ENCODE measurements at places on chromosomes 2 and 18. TPM values are rescaled to one million over a fixed set of nuclear protein-coding genes. Genes with fewer than 3 reads are reported as not detected.

DNA sequence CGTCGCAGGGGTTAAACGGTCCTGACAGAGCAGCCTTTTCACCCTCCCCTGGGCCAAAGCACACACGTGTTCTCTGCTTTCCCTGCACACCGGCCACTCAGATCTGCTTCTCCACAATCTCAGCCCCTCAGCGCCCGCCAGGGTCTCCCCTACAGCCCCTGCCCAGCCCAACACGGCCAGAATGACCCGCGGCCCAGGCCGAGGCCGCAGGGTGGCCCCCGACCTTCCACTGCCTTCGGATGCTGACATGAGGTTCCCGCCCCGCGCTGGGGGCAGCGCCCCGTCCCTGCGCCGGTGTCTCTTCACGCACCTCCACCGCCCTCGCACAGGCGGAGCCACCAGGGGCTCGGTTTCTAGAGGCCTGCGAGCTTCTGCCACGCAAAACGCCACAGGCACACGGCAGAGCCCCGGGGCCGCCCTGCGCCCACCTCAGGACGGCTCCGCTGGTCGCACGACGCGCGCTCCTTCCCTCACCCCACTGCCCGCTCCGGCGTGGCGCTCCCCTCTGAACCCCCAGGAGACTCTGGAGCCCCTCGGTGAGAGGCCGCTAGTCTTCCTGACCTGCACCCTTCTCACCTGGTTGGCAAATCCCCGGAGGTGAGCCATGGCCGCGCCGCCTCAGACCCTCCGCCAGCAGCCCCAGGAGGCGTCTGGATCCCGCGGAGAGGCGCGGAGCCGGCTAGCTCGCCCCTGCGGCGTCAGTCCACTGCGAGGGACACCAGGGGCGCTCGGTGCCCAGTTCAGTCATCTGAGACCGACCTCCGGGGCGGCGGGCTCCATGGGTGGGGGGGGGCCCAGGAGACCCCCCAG, 749 bp downstream of the STK25 start:
- peak; percentile 62 for DNase-seq

- DNase-seq: no peak
Measured at GRCh38 chr2:237691029-237691907, 63.9 kb downstream of the LRRFIP1 start.

- DNase-seq: peak; percentile 41
Measured at GRCh38 chr2:20609349-20609994, 41.4 kb downstream of the HS1BP3 start.

DNA sequence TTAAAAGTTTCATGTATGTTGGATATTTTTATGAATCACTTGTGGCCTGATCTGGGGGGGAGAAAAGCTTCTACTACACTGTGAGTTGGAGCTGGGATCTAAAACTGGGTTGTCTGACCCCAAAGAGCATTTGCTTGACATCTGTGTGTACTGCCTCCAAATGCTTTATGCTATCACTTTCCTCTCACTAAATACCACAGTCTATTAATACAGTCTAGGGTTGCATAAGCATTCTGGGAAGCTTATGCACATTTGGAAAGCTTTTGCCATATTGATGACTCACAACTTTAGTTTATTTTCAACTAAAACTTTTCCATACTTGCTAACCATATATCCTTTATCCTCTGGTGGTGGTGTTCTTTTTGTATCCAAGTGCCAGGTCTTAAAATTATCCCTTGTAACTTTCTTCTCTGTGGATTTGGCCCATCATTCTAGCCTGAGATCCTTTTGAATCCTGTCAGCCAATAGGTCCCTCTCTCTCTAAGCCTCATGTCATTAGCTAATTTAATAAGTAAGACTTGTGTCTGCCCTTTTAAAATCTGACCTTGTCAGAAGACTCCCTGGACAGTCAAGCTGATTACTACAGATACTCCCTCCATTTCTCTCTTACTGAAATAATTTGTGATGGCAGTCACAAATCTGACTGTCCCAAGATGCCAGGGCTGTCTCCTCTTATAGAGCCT, 72.7 kb downstream of the NXPH2 start:
- DNase-seq: no peak

DNA sequence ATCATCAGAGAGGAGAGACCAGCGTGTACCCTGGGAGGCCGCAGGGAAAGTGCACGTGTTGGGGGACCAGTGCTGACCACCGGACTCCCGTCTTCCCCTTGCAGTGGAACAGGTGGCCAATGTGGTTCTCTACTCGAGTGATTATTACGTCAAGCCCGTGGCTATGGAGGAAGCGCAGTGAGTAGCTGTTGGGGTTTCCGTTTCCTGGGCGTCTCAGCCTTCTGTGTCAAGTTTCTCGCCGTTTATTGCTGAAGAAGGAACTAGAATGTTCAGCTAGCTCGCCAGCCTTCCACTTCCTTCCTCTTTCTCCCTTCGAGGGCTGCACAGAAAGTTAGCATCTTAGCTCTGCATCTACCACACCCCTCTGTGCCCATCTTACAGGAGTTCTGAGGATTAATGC, 22.8 kb upstream of the DGKD start:
- no peak for DNase-seq

DNA sequence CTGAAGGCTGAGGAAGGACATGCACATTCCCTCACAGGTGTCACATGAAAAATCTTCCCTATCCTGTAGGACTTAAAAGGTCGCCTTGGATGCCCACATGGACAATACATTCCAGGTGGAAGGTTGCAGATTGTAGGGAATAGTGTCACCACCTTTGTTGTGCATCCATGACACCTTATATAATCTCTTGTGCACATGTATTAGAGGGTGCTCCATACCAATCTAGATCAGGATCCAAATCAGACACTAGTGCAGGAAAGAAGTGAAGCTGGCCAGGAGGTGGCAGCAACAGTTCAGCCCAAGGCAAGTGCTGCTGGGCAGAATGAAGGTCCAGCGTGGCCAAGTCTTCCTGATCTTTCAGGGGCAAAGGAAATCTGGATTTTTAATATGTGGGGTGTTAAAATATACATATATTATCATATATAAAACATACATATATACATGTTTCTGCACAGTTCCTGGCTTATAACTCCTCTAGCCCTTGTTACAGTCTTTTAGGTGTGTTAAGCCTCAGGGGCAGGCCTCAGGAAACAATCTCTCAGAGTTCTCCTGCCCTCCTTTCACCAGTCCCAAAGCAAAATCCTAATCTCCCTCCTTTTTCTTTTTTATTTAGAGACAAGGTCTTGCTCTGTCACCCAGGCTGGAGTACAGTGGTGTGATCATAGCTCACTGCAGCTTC, 16.6 kb downstream of the NIF3L1 start:
- DNase-seq: peak; percentile 75

DNA sequence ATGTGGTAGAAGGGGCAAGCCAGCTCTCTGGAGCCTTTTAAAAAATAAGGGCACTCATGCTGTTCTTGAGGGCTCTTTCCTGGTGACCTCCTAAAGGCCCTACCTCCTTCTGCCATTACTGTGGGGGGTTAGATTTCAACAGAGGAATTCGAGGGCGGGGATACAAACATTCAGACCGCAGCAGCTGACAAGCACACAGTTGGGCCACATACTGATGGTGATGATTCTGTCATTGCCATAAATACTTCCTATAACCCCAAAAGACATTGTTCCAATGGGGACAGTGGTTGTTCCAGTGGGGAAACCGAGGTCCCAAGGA, 67.0 kb downstream of the TSHZ1 start:
- no peak for DNase-seq

DNA sequence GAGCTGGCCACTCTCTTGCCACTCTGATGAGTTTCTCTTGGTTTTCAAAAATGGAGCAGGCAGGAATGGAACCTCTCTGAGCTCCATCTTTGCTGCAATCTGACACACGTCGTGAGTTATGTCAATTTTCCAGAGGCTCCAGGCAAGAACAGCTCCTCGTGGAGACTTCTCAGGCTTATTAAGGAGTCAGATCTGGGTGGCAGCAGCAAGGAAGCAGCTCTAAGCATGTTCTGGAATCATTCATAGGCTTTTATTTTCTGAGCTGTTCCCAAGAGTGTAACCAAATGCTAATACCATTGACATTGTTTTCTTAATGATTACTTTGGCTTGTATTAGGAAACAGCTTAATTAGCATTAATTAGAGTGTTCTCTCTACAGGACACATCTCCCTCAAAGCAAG, 26.1 kb upstream of the PDIA6 start:
- DNase-seq: no peak

GRCh38 chr2:80135001-80135400, 169.6 kb downstream of the LRRTM1 start:
- no peak for DNase-seq

- DNase-seq: no peak
Measured at GRCh38 chr2:53859206-53860181, at the start of gene GPR75. Gene GPR75, minus strand, starts transcription at chr2:53859967. Its CDS starts 5,211 bp downstream, at chr2:53854756.

- no peak for DNase-seq
Measured at GRCh38 chr2:222353993-222354392, 55.2 kb upstream of the PAX3 start.

DNA sequence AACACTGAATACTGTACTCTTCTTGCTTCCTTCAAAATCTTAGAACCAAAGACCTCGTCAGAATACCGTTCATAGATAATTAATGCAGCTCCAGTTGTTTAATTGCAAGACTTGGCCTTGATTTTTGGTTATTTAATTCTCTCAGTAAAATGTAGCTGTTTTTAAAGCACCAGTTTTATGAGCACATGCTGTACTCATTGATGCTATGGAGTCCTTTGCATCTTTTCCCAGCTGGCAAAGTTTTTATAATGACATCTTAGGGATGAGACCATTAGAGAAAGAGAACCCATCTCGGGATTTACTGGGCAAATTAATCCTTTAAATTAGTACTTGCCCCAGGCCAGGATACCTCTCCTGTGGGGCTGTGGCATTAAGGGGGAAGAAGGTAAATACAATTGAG, 199.3 kb downstream of the MEMO1 start:
- no peak for DNase-seq

GRCh38 chr2:238886453-238887094, 38.7 kb downstream of the TWIST2 start:
- no peak for DNase-seq

- no peak for DNase-seq
Measured at GRCh38 chr2:46689993-46690392, 210.6 kb downstream of the TMEM247 start.

- no peak for DNase-seq
Measured at GRCh38 chr2:123783164-123783563, 241.9 kb upstream of the CNTNAP5 start.

GRCh38 chr2:56292951-56293350, 109.2 kb downstream of the CCDC85A start:
- no peak for DNase-seq

- DNase-seq: peak; percentile 35
Measured at GRCh38 chr2:203225423-203226039, 13.3 kb upstream of the CYP20A1 start.

- DNase-seq: no peak
Measured at GRCh38 chr2:125643128-125643527, 1012.8 kb upstream of the GYPC start.

DNA sequence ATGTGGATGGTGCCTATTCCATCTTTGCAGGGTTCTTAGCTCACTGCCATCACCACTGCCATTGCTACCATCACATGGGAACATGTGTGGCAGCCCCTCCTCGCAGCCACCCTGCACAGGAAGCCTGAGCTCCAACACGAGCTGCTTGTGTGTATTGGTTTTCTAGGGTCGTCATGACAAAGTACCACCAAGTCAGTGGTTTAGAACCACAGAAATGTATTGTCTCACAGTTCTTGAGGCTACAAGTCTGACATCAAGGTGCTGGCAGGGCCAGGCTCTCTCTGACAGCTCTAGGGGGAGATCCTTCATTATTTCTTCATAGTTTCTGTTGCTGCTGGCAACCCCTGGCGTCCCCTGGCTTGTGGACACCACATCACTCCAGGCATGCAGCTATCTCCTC, 10.3 kb upstream of the IL1R2 start:
- DNase-seq: no peak

DNA sequence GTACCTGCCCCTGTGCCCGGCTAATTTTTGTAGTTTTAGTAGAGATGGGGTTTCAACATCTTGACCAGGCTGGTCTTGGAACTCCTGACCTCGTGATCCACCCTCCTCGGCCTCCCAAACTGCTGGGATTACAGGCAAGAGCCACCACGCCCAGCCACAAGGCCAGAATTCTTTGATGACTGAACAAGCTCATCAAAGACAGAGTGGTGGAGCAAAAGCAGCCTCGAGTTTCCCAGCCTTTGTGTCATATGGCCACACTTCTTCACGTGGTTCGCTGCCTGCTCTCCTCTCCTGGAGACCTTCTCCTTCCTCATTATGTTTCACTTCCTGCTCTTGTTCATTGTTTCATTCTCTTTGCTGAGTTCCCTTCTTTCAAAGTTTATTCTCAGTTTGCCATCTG, 9.9 kb upstream of the NPC1 start:
- no peak for DNase-seq

DNA sequence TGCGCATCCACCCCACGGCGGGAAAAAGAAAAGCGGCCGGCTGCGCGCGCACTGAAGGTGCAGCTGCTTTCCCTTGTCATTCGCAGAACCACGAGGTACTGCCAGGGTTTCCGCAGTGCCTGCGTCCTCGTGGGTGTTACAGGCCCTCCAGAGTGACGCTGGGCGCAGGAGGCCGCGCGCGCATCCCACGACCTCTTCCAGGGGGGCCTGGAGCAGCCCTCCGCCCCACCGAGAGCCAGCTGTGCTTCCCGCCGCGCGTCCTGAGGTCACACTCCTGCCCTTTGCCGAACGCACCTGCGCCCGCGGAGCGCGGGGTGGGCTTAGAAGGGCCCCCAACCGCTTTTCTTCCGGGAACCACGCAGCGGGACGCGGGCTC, 378 bp upstream of the IAH1 start:
- DNase-seq: no peak

- no peak for DNase-seq
Measured at GRCh38 chr2:9740382-9741073, 102.7 kb upstream of the TAF1B start.

The TLK1 gene
- polyA plus RNA-seq: 12.8 TPM

The WNT10A gene
- polyA plus RNA-seq: not detected

The G6PC2 gene
- not detected for polyA plus RNA-seq

The ECEL1 gene
- not detected for polyA plus RNA-seq

The MYOM1 gene
- polyA plus RNA-seq: 1.6 TPM

The PDCL3 gene
- 14.4 TPM for polyA plus RNA-seq

The IL36RN gene
- not detected for polyA plus RNA-seq

The OR6B2 gene
- polyA plus RNA-seq: not detected

The EML6 gene
- polyA plus RNA-seq: 17.2 TPM

The FN1 gene
- 8,294 TPM for polyA plus RNA-seq

The NDUFB3 gene
- 34.2 TPM for polyA plus RNA-seq

The AGXT gene
- 96.1 TPM for polyA plus RNA-seq

The B4GALT6 gene
- 1.7 TPM for polyA plus RNA-seq

The SCG2 gene
- polyA plus RNA-seq: not detected

All from HepG2 (cell line).